Fibroblast of skin of back (primary cell): ENCODE measurements at places on chromosomes 7 and 10.

DNA sequence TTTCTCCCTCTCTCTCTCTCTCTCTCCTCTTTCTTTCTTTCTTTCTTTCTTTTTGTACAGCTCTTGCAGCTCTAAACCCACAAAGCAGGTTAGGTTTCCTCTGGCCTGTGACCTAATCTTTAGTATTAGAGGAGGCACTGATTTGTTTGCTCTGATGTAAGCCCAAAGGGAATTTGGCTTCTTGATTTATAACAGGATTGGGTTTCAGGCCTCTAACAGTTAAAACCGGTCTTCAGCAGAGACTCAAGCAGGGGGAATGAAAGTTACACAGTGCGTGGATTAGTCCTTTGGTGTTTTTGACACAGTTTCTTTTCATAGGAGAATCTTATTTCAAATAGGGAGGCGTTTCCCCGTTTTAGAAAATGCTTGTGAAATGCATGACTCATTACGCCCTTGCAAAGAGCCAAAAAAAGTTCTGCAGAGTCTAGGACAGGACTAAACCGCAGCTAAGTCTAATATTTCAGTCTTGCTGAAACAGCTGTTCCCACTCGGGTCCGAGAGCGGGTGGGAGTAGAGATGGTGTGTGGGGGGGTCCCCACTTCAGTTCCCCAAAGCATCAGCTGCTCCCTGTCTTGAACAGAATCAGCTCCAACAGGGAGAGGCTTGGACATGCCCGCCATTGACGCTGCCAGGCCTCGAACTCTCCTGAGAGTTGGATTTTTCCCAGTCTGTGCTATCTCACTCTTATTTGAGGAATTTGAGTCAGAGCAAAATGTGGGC is 296.5 kb upstream of the PITRM1 start:
- peak; percentile 93 for DNase-seq

- DNase-seq: no peak
Measured at GRCh38 chr10:35821339-35821911, 179.3 kb upstream of the FZD8 start.

DNA sequence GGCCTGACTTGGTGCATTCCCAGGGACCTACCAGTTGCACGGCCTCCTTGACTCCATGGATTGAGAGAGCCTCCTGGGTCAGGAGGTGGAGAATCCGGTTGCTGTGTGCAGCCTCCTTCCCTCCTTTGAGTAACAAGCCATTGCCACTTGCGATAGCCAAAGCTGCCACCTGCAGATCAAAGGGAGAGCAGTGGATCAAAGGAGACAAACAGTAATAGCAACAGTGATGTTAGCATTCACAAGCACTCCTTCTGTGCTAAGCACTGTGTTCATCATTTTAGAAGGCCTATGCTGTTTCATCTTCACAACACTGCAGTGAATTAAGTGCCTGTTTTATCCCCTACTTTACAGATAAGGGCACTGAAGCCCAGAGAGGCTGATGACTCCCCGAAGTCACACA is 40.1 kb downstream of the ALDH18A1 start:
- no peak for DNase-seq

- peak; percentile 18 for DNase-seq
Measured at GRCh38 chr10:72276013-72276387, 2.3 kb downstream of the DDIT4 start.

DNA sequence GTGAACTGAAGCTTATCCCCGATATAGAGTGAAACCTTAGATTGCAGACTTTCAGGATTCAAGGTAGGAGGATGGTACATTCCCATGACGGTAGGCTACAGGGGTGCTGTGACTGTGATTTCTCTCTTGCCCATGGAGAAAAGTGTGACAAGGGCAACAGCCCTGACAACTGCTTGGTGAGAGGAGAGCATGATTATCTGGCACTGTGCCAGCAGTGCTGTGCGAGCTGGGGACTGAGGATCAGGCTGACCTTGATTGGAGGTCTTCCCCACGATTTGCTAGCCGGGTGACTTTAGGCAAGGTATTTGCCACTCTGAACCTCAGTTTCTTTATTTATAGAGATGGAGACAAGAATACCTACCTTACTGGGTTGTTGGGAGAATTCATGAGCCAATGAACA is 229.5 kb downstream of the PTEN start:
- DNase-seq: no peak

DNA sequence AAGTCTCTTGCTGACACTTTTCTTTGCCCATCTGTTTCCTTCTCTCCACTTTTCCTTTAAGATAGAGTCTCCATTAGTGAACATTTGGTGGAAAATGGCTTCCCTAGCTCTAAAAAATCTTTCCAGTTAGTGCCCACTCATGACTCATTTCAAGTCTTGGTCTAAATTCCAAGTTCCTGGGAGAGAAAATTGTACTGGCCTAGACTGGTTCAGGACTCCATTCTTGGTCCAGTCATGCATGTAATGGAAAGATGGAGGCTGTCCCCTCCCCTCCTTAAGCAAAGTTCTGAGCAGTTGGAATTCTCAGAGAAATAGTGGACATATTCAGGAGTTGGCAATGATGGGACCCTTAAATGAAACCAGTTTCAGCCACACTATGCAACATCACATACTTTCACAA is 3.8 kb upstream of the ALDH18A1 start:
- DNase-seq: peak; percentile 62

GRCh38 chr7:33262476-33262875 is 133.1 kb downstream of the BBS9 start:
- peak; percentile 49 for DNase-seq

GRCh38 chr7:133560900-133561299 is 308.0 kb downstream of the EXOC4 start:
- no peak for DNase-seq

GRCh38 chr7:149620961-149621360 is 123.4 kb upstream of the ZNF746 start:
- DNase-seq: no peak

DNA sequence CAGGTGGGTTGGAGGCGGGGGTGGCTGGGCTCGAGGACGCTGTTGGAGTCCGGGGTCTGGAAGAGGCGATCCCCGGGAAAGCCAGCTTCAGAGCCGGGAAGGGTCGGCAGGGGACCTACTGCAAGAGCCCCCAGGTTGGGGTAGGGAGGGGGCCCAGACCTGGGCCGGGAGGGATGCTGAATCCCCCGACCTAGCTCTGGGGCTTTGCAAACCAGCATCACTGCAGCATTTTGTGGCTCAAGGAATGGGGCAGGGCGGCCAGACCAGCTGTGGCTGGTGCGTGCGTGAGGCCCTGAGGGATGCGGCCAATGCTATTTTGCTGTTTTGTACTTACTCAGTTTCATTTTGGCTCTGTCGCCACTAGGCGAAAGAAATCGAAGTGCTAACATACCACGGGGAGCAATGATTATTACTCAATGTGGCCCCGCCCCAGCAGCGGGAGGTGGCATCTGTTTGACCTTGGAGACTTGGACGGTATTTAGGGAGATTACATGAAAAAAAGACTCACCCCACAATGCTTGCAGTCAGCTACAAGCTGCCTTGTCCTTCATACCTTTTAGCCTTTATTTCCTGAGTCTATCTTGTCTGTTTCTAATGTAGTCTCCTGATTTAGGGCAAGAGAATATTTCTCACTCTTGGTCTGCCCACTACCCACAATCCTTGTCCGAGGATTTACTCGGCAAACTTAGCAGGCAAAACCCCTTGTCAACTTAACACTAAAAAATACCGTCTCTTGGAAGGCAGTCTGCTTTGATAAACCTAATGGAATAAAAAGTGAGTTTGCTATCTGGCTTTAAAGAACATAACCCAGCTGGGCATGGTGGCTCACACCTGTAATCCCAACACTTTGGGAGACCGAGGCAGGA is 16.2 kb downstream of the HSPB1 start:
- peak; percentile 83 for DNase-seq

GRCh38 chr10:75239096-75239790 is 3.5 kb upstream of the COMTD1 start:
- no peak for DNase-seq

DNA sequence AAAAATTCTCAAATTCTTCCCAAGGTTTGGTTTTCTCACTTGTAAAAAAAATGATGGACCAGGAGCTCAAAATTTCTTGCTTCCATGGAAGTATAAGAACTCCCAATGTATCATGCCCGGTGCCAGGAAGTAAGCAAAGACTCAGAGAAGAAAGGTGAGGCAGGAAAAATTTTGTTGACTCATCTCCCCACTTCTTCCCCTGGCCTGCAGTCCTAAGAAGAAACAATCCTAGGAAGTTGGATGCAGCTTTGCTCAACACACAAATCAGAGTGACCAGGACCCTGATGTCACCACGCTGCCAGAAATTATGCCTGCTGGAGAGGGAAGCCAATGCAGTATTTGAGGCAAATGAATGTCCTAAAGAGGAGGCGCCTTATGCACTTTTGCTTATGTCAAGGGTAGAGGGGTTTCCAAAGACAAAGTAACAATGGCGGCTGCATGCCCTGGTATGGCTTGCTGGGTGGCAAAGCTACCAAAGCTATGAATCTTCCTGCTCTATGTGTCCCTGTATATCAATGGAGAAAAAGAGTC is 163.6 kb downstream of the NEURL1 start:
- no peak for DNase-seq

DNA sequence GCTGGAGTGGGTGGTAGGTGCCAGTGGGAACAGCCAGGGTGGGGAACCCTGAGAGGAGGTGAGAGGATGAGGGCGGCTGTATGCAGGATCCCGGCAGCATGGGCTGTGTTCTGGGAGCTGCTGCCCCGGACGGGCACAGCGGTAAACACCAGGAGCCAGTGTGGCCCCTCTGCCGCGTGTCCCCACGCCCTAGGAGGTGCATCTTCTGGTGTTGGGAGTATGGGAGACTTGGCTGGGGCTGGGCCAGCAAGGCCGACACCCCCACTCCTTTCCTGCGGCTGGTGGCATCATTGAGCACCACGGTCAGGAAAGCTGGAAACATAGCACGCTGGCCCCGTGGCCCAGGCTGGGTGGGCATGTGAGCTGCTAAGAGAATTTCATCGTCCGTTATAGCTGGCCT is 24.4 kb upstream of the JAKMIP3 start:
- no peak for DNase-seq

DNA sequence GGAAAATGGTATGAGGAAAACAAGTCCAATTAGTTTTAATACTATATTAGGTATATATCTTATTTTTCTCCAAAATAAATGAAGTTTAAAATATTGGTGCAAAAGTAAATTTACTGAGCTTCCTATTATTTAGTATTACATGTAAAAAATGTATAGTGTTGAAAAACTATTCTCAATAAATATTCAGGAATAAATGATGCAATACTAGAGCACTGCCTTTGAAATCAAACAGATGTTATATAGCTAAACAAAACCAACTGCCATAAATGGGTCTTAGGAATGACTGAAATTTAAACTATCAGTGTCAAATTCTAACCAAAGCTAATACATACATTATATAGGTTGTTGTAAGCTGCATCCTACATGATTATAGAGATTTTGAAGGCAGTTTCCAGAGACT is 1434.0 kb upstream of the LRRTM3 start:
- DNase-seq: no peak

DNA sequence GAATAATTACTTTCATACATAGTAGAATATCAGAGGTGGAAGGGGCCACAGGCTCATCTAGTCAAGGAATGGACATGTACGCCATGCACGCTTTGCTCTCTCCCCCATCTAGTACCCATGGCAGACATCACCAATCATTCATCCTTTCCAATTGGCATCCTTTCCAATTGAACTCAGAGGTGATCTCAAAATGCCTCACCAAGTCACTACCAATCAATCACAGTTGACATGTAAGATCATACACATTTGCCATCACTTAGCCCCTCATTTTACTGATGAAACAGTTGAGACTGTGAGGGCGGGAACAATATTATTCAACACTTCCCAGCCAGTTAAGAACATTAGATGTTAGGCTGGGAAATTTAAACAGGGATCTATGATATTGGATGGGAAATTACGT is 308.4 kb downstream of the FGFR2 start:
- DNase-seq: no peak

DNA sequence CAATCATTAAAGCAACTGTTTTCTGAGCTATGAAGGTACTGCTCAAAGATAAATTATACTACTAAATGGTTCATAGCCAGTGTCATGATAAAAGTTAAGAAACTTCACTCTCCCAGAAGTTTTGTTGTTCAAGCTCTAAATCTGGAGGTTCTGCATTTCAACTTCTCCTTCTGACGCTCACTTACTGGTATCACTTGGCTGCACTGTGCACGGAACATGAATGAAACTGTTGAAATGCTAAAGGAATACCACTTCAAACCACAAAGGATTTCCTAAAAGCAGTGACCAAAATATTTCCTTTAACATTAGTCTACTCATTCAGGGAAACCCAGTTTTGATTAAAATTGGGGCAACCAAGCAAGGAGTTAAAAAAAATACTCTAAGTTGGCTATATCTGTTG is 93.6 kb downstream of the UBE2H start:
- DNase-seq: no peak

GRCh38 chr10:43195557-43195956 is 57.3 kb downstream of the CSGALNACT2 start:
- DNase-seq: no peak

DNA sequence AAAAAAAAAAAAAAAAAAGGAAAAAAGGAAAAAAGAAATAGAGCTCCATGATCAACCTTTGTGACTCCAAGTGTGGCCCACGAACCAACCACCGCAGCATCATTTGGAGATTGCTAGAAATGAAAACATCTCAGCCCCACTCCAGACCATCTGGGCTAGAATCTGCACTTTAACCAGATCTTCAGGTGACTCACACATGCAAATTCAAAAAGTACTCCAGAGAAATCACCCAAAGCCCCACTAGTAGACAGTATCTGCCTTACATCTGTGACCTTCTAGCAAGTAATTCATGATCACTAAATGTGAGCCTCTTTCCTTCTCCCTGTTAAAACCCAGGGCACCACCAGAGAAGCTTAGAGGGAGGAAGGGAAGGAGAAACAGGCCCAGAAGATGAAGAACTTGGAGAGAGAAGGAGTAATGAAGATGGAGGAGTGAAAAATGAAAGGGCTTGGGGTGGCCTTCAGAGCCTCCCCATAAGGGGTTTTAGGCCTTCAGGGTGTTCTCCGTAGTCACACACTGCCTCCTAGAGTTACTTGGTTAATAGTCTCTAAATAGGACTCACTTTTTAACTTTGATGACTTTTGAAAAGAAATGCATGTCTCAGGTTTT is 94.0 kb downstream of the SLC37A3 start:
- DNase-seq: peak; percentile 16

DNA sequence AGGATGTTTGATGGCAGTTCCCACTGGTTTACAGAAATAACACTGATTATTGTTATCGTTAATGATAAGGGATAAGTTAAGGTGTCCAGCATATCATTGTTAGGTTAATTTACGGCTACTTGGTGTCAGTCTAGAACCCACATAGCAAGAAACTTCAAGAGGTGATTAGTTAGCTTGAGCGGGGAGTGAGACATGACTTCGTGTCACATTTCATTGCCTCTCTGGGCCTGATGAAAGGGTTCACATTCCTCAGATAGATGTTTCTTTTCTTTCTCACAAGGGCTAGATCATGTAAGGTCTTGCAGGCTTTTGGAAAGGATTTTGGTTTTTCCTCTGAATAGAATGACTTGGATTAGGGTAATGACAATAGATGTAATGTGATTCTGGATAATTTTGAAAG is 26.7 kb downstream of the WAC start:
- peak; percentile 19 for DNase-seq

- no peak for DNase-seq
Measured at GRCh38 chr10:133230387-133231195, 574 bp downstream of the UTF1 start.
